Trophoblast cell (in vitro differentiated cells and primary cell): ENCODE measurements at places on chromosomes 2 and 18.

GRCh38 chr2:62452701-62453454, 53.1 kb downstream of the TMEM17 start:
- H3K27me3 ChIP-seq: no peaks in the 10 kb centered on the region
- no peaks in the 10 kb centered on the region for H3K36me3 ChIP-seq
- no peak overlapping the region for H3K27ac ChIP-seq

DNA sequence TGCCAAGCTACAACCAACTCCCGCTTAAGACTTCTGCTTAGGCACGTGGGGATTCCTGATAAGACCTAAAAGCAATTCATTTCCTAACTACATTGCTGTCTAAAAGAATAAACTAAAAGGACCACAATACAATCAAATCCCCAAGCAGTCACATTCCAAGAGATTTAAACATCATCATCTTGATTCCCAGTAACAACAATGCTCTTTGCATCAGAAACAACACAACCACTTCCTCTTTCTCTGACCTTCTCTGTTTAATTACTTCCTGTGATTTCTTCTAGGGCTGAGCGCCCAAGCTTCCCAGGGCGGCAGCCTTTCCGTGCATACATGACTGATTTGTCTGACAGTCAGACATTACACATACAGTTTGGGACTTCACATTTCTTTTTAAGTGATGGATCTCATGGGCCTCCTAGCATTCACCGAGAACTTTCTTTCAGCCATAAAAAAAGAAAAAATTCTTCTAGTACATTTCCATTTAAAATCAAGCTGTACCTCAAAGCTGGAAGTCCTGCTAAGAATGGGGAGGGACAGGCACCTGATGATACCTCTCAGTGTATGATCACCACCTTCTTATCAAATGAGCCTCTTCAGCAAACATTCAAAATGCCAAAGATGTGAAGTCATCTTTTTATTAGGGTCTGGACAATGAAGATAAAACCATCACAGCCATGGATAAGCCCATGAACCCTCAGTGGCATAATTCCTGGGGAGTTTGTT, 11.5 kb downstream of the SPRED2 start:
- H3K4me1 ChIP-seq: no peaks in the 10 kb centered on the region
- no peak overlapping the region for H3K27ac ChIP-seq
- no peaks in the 10 kb centered on the region for H3K27me3 ChIP-seq
- no peaks in the 10 kb centered on the region for H3K36me3 ChIP-seq
- no peak overlapping the region for H3K4me3 ChIP-seq

DNA sequence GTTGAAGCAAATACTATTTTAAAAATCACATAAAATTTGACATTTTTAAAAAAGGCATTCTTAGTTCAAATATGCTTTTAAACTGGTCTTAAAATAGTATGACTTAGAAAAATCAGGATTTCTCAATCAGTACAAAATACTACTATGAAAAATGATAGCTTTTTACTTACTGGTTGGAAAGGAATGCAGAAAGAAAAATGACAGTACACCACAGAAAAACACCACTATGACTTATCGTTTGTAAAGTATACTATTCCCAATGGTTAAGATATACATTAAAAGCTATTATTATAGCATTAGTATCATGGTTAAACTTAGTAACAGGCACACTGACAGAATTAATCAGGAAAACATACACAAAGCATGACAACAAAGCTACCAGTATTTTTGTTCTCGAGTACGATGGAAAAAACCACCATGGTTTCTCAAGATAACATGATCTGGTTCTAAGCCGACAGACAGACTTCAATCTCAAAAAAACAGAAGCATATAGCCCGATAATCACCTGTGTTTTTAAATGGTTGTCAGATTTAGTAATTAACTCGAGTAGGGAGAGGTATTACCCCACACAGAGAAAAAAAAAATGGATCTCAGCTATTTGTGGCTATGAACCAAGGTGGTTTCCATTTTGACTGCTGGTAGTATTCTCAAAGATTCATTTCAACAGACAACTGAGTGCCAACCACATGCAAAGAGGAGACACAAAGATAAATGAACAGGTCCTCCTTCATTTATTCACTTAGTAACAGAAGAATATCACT, 39.1 kb downstream of the CUL3 start:
- no peaks in the 10 kb centered on the region for H3K27me3 ChIP-seq
- no peak for DNase-seq
- H3K27ac ChIP-seq: no peak overlapping the region
- no peak overlapping the region for H3K4me3 ChIP-seq
- no peaks in the 10 kb centered on the region for H3K4me1 ChIP-seq
- peaks cover 8% of the 10 kb centered on the region for H3K36me3 ChIP-seq

- peaks cover 1% of the 10 kb centered on the region for H3K4me1 ChIP-seq
- no peak overlapping the region for H3K27ac ChIP-seq
- no peak overlapping the region for H3K4me3 ChIP-seq
- DNase-seq: no peak
- no peaks in the 10 kb centered on the region for H3K36me3 ChIP-seq
These were observed 66.5 kb downstream of the CABLES1 start for GRCh38 chr18:23201741-23202140.

- no peaks in the 10 kb centered on the region for H3K27me3 ChIP-seq
- H3K27ac ChIP-seq: no peak overlapping the region
- peak; percentile 61 for DNase-seq
- H3K4me3 ChIP-seq: no peak overlapping the region
These were observed 10.4 kb upstream of the MAP3K2 start for GRCh38 chr2:127398239-127398590.

DNA sequence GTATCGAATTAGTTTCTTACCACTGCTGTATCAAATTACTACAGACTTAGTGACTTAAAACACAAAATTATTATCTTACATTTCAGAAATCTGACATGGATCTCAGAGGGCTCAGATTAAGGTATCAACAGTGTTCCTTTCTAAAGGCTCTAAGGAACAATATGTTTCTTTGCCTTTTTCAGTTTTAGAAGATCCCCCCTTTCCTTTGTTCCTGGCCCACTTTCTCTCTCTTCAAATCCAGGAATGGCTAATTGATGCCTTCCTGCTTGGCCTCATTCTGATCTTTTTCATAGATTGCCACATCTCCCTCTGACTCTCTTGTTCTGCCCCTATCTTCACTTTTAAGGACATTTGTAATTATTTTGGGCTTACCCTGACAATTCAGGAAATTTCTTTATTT, 65.7 kb downstream of the LRP1B start:
- no peak overlapping the region for H3K4me3 ChIP-seq
- no peak overlapping the region for H3K27ac ChIP-seq
- H3K4me1 ChIP-seq: peaks cover 2% of the 10 kb centered on the region
- H3K27me3 ChIP-seq: no peaks in the 10 kb centered on the region

- no peaks in the 10 kb centered on the region for H3K4me1 ChIP-seq
- H3K4me3 ChIP-seq: no peak overlapping the region
- no peak overlapping the region for H3K27ac ChIP-seq
- no peak for DNase-seq
- H3K27me3 ChIP-seq: no peaks in the 10 kb centered on the region
- no peaks in the 10 kb centered on the region for H3K36me3 ChIP-seq
These were observed 946.6 kb downstream of the DPP10 start for GRCh38 chr2:115389024-115389423.

- DNase-seq: no peak
- no peak overlapping the region for H3K4me3 ChIP-seq
- no peaks in the 10 kb centered on the region for H3K36me3 ChIP-seq
- H3K4me1 ChIP-seq: peaks cover 37% of the 10 kb centered on the region
- no peaks in the 10 kb centered on the region for H3K27me3 ChIP-seq
- peak overlapping the region; percentile 59 for H3K27ac ChIP-seq
These were observed 75.2 kb downstream of the SOWAHC start for GRCh38 chr2:109689182-109689930.

- H3K4me1 ChIP-seq: peaks cover 18% of the 10 kb centered on the region
- DNase-seq: peak; percentile 21
- H3K4me3 ChIP-seq: no peak overlapping the region
- H3K36me3 ChIP-seq: no peaks in the 10 kb centered on the region
- no peaks in the 10 kb centered on the region for H3K27me3 ChIP-seq
These were observed 48.7 kb downstream of the EHD3 start for GRCh38 chr2:31282634-31283033.

DNA sequence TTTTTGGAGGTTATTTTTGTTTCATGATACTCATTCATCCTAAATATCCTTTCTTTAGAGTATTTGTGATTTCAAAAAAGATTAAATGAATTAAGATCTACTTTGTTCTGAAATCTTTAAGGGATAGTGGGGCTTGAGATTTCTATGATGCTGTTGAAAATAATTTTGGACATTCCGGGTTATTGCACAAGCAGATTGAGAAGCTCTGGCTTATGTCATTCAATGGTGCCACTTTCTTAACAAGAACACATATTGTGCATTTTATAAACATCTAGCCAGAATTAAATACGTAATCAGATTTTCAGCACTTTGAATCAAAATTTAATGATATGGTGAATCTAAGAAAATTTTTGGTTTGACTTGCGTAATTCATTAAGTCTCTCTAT, 207.7 kb upstream of the COL3A1 start:
- no peaks in the 10 kb centered on the region for H3K36me3 ChIP-seq
- H3K4me1 ChIP-seq: no peaks in the 10 kb centered on the region
- DNase-seq: no peak
- H3K27me3 ChIP-seq: no peaks in the 10 kb centered on the region

DNA sequence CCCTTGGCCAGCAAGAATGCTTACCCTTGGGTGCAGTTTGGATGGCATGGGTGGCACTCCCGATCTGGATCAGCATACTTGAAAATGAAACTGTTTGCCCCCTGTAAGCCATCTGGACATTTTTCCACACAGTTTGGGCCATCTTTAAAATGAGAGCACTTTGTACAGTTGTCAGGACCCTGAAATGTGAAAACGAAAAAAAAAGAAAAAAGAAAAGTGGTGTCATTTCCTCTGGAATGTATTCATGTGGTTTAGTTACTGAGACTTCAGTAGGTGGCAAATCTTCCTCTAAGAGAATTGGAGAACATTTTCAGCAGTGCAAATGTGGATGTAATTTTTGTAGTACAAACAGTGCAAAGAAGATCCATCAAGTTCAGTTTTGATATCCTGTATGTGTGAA, 873.3 kb downstream of the ERBB4 start:
- H3K27me3 ChIP-seq: no peaks in the 10 kb centered on the region
- no peak for DNase-seq
- H3K4me1 ChIP-seq: no peaks in the 10 kb centered on the region
- H3K4me3 ChIP-seq: no peak overlapping the region
- H3K36me3 ChIP-seq: no peaks in the 10 kb centered on the region

- H3K36me3 ChIP-seq: no peaks in the 10 kb centered on the region
- no peaks in the 10 kb centered on the region for H3K27me3 ChIP-seq
- H3K4me1 ChIP-seq: no peaks in the 10 kb centered on the region
- peak; percentile 51 for DNase-seq
- no peak overlapping the region for H3K4me3 ChIP-seq
These were observed 117.9 kb downstream of the ETAA1 start for GRCh38 chr2:67515056-67515455.

DNA sequence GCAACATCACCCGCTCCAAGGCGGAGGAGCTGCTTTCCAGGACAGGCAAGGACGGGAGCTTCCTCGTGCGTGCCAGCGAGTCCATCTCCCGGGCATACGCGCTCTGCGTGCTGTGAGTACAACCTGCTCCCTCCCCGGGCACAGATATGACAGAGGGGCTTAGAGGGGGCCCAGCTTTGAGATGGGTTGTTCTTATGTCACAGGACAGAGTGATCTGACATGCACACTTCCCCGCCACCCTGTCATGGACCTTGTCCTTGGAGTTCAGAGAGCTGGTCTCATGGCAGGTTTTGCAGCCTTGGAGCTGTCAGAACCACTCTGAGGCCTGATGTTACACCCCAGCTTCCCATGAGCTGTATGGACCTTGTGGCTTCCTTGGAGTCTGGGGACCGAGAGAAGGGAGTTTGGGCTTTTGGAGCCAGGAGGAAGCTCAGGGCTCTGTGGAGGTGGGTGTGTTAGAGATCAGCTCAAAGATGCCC, 398 bp downstream of the INPP5D start:
- H3K27ac ChIP-seq: no peak overlapping the region
- peaks cover 13% of the 10 kb centered on the region for H3K4me1 ChIP-seq
- no peaks in the 10 kb centered on the region for H3K27me3 ChIP-seq
- H3K4me3 ChIP-seq: no peak overlapping the region
- DNase-seq: no peak
- no peaks in the 10 kb centered on the region for H3K36me3 ChIP-seq

DNA sequence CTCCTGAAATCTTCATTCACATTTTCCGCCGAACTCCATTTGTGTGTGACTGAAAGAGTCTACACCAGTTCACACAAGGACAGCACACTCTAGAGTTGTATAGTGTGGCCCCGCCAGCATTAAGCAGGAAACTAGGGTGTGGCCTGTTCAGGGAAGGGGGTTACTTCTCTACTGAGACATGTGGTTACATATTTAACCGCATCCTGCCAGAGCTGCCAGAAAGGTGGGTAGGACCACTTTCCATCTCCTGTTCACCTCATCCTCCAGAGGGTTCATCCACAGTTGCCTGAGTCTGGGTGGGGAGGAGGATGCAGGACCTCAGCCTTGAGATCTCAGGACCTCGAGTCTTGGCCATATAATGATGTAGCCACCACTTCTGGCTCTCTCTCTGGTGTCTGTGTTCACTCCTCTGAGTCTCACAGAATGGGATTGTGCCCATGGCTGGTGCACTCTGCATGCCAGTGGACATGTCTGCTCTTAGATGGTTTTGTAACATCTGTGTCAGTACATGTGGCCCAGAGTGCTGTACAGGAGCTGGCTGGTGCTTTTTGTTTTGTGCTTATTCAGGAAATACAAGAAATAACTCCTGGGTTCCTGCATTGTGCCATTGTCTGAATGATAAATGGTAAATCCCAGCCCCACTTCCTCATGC, 7.7 kb upstream of the SP140L start:
- no peaks in the 10 kb centered on the region for H3K4me1 ChIP-seq
- no peak overlapping the region for H3K4me3 ChIP-seq
- DNase-seq: no peak
- H3K36me3 ChIP-seq: no peaks in the 10 kb centered on the region
- H3K27me3 ChIP-seq: no peaks in the 10 kb centered on the region
- H3K27ac ChIP-seq: no peak overlapping the region

DNA sequence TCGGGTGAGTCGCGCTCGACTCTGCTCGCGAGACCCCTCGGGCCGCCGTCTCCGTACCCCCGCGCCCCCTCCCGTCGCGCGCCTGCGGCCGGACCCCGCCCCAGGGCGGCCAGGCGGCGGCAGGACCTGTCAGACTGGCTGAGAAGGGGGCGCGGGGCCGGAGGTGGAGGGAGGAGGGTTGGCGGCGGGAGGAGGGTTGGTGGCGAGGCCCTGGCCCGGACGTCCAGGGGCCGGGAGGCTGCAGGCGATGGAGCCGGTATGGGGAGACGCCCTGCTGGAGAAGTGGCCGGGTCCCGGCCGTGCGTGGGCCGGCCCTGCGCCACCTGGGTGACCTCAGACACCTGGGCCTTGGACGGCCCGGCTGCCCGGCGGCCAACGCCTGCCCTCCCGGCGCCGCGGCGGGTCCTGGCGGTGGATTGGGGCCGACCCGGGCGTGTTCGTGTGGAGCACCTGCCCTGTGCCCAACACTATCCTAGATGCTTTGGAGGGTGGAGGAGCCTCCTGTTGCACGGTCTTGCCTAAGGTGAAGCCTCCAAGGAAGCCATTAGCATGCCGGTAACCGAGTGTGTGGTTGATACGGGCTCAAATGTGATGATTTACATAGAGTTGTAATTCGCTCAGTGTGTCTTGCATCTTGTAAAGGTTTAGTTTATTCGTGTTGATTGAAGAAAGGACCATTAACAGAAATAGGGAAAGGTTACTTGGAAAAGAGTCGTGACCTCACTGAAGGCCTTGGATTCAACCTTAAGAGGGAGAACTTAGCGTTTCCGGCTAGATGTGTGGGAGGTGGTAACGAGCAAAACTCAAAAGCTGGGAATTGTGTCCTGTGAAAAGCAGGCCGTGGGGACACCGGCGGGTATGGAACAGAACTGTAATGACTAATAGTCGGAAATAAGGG, 550 bp downstream of the MYL12B start:
- H3K27me3 ChIP-seq: no peaks in the 10 kb centered on the region
- peak; percentile 39 for DNase-seq
